Uterine smooth muscle cell (primary cell): ENCODE measurements at places on chromosomes 12 and 14. TPM values are rescaled to one million over a fixed set of nuclear protein-coding genes. Genes with fewer than 3 reads are reported as not detected.

The HELB gene
- total RNA-seq: 4.6 and 4.9 TPM in 2 replicates

The SPTSSA gene
- total RNA-seq: 13.9 and 20.7 TPM in 2 replicates

The ZC2HC1C gene
- 1.8 and 1.9 TPM in 2 replicates for total RNA-seq

The ISM2 gene
- total RNA-seq: under 0.01 and 0.11 TPM in 2 replicates

The NXPH4 gene
- 1.7 and 4.0 TPM in 2 replicates for total RNA-seq

The AQP6 gene
- total RNA-seq: 0.12 TPM in 1 of 2 replicates, not detected in the other

The PARP2 gene
- total RNA-seq: 11.5 and 22.1 TPM in 2 replicates

The C3AR1 gene
- 0.11 and 0.12 TPM in 2 replicates for total RNA-seq

The COA8 gene
- 16.4 and 18.0 TPM in 2 replicates for total RNA-seq

The IKBIP gene
- total RNA-seq: 68.5 and 82.9 TPM in 2 replicates

The PTHLH gene
- 0.33 and 0.62 TPM in 2 replicates for total RNA-seq

The TOMM20L gene
- total RNA-seq: not detected in 2 replicates

The TSPAN11 gene
- total RNA-seq: under 0.01 and 0.12 TPM in 2 replicates

The RNASE11 gene
- not detected in 2 replicates for total RNA-seq

The ZNF740 gene
- total RNA-seq: 15.3 and 16.2 TPM in 2 replicates

The PLCZ1 gene
- not detected in 2 replicates for total RNA-seq

The ZCCHC8 gene
- 20.4 TPM in 2 replicates for total RNA-seq

The ARPC3 gene
- total RNA-seq: 244 and 247 TPM in 2 replicates

The KLHDC1 gene
- total RNA-seq: 3.0 and 3.3 TPM in 2 replicates

The RGS6 gene
- total RNA-seq: not detected in 2 replicates

The PIANP gene
- under 0.01 TPM in 1 of 2 replicates, not detected in the other for total RNA-seq

The HOXC12 gene
- not detected in 2 replicates for total RNA-seq

The GARIN6 gene
- total RNA-seq: not detected in 2 replicates

The P2RX2 gene
- total RNA-seq: not detected in 2 replicates

The CISTR gene
- total RNA-seq: 0.75 TPM in 1 of 2 replicates, not detected in the other

The NRIP2 gene
- total RNA-seq: under 0.01 and 0.22 TPM in 2 replicates

The SCN8A gene
- 39.5 and 45.0 TPM in 2 replicates for total RNA-seq

The NUP37 gene
- total RNA-seq: 51.7 and 121 TPM in 2 replicates

The PMEL gene
- total RNA-seq: 0.22 and 1.5 TPM in 2 replicates

The PRH2 gene
- 0.22 and 0.50 TPM in 2 replicates for total RNA-seq

The OASL gene
- 0.22 and 0.50 TPM in 2 replicates for total RNA-seq

The KLRC2 gene
- total RNA-seq: not detected in 2 replicates

The CYP46A1 gene
- 0.11 and 0.37 TPM in 2 replicates for total RNA-seq

The RITA1 gene
- total RNA-seq: 14.7 and 17.5 TPM in 2 replicates

The SLC6A15 gene
- total RNA-seq: 47.1 and 78.4 TPM in 2 replicates

The TRIP11 gene
- 38.7 and 42.7 TPM in 2 replicates for total RNA-seq

The WSCD2 gene
- total RNA-seq: not detected in 2 replicates

The POTEM gene
- not detected in 2 replicates for total RNA-seq

The TAS2R30 gene
- total RNA-seq: 6.5 and 9.1 TPM in 2 replicates

The KRT86 gene
- total RNA-seq: under 0.01 TPM in 1 of 2 replicates, not detected in the other

The TAC3 gene
- total RNA-seq: not detected in 2 replicates

The R3HDM2 gene
- 12.4 and 13.6 TPM in 2 replicates for total RNA-seq

The NEUROD4 gene
- not detected in 2 replicates for total RNA-seq

The LMO3 gene
- 11.2 and 16.4 TPM in 2 replicates for total RNA-seq

The YEATS4 gene
- 24.9 and 30.0 TPM in 2 replicates for total RNA-seq

The RSRC2 gene
- 55.7 and 70.2 TPM in 2 replicates for total RNA-seq

The DPF3 gene
- total RNA-seq: 3.1 and 6.6 TPM in 2 replicates

The EXOC3L4 gene
- 0.50 TPM in 1 of 2 replicates, not detected in the other for total RNA-seq

The CCDC184 gene
- 0.22 and 0.25 TPM in 2 replicates for total RNA-seq

The IRAK3 gene
- total RNA-seq: 2.0 and 2.4 TPM in 2 replicates

The PMCH gene
- total RNA-seq: not detected in 2 replicates

The ARL1 gene
- total RNA-seq: 161 and 173 TPM in 2 replicates

The IAPP gene
- not detected in 2 replicates for total RNA-seq

The MANSC1 gene
- 0.50 and 0.55 TPM in 2 replicates for total RNA-seq

The NGDN gene
- 55.2 and 67.5 TPM in 2 replicates for total RNA-seq

The IL26 gene
- total RNA-seq: not detected in 2 replicates

The DAO gene
- total RNA-seq: under 0.01 TPM in 1 of 2 replicates, not detected in the other

The BTBD7 gene
- total RNA-seq: 25.2 and 28.0 TPM in 2 replicates

The MIP gene
- not detected in 2 replicates for total RNA-seq
